ENCODE measurements at places on chromosomes 7 and 10.

GRCh38 chr10:86411852-86412560, 45.4 kb upstream of the GRID1 start:
- no peak for DNase-seq

DNA sequence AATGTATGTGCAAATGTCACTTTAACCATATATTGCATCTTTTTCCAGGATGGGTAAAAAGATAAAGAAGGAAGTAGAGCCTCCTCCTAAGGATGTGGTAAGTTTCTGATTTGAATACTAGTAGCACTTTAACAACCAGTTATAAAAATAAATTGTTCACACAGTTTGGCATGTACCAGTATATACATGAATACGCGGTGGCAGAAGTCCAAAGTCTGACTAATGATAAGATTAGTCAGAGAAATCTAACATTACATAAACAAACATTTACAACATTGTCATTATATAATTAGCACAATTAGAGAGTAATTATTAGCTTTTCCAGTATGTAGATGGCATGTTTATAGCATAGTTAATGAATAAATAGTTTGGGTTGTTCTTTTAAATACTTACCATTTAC, 4.1 kb downstream of the ARMC3 start:
- DNase-seq = no peak

DNA sequence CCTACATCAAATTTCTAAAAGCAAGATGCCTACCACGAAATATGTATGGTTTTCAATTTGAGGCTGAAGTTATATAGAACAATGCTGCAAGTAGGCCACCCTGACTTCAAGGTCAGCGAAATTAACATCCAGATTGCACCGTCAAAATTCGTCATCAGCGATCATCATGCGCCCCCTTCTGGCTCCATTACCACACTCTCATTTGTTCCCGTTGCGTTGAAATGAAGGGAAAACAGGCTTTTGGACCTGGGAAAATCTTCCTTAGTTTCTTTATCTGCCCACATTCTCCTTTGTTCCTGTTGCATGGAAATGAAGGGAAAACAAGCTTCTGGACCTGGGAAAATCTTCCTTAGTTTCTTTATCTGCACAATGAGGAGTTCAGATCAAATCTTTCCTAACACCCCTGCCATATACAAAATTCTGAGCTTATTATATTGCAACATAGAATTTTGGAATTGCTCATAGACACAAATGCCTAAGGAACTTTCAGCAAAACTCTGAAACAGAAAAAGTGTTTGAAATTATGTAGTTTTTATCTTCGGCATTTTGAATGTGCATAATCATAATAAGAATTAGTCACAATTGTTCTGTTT, 98.2 kb upstream of the PRKCQ start:
- DNase-seq = peak; percentile 44

- DNase-seq = no peak
Observed at GRCh38 chr10:34063592-34063991, 729.1 kb upstream of the NRP1 start.

- no peak for DNase-seq
Observed at GRCh38 chr7:142568435-142569097, 180.7 kb upstream of the PRSS1 start.

DNA sequence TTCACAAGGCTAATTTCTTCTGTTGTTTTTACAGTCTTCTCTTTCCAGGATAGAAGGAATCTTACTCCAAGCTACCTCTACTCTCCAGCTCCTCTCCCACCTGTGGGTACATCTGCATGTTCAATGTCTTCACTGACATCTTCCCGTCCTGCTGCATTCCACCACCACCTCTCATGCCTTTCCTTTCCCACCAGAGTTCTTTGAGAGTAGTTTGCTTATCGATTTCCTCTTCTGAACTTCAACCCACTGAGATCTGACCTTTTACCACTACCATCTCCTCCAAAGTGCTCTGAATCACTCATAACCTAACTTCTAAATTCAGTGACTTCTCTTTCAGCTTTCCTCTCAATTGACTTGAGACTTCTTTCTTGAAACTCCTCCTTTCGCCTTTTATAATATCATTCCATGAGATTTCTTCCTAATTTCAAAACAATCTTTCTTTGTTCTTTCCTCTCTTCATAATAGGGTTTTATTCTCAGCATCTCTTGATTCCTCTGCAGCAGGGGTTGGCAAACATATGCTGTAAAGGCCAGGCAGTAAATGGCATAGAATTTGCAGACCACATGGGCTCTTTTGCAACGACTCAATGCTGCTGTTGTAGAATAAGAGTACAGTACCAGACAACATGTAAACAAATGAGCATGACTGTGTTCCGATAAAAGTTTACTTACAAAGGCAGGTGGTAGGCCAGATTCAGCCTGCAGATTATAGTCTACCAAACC, 22.1 kb downstream of the ACSL5 start:
- DNase-seq = no peak

DNA sequence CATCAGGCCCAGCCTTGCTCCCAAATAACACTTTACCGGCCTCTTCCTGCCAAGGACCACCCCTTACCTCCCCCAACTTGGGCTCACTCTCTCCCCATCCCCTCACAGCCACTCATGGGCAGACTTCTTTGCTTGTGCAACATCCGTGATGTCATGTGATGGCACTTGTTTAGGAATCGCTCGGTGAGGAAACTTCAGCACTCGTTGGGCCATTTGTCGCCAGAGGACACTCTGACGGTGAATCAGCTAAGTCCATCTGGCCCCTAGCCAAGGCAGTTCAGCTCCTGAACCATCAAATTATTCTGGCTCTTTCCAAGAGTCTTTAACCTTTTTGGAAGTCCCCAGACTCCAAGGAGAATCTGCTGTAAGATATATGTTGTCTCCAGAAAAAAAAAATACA, 19.2 kb downstream of the BTBD16 start:
- DNase-seq = no peak

DNA sequence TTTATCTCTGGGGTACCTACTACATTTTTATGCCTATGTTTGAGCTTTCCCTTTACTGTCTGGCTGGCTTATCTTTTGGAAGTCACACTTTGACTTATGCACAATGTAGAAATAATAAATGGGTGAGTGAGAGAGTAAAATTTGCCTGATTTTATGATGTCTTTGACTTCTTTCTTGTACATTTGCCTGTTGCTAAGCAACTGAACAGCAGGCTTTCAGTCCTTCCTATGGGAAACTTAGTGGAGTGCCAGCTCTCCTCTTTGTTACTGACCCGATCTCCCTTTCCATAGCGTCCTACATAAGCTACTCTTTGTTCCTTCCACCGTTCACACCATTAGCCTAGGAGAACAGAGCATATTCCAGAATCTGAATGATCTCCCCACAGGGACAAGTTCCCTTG, 4.2 kb downstream of the TAS2R60 start:
- DNase-seq = no peak

GRCh38 chr10:59361663-59362143, 646 bp downstream of the FAM13C start:
- no peak for DNase-seq

DNA sequence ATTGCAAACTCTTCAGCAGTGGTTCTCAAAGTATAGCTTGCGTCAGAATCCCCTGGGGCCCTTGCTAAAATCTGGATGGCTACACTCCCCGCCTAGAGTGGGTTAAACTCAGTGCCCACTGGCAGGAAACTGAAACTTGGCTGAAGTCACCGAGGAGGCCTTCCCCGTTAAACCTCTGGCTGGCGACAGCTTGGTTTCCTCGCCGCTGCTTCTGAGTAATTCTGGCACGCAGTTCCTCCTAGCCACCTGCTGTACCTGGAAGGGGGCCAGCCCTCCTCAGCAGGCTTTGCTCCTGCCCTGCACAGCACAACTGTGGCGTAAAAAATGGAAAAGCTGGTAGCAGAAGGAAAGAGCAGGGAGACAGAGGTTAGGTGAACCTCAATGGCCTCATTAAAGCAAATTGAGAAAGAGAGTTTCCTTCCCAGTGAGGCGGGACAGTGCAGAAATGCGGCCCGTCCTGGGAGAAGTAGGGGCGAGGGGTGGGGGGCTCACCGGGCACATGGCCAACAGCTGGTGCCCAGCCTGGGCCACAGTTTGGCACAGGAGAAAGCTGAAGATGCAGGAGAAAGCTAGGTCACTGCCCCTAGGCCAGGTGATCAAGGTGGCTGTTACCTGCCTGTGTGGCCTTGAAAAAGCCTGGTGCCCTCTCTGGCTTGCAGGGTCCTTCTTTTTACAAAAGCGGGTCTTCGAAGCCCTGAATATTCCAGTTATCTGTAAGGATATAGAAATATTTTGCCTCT, 46.6 kb downstream of the ALOX5 start:
- DNase-seq = peak; percentile 65

All from CD4-positive, alpha-beta T cell treated with Interleukin-1 beta for 1 hour (primary cell).